ENCODE measurements at places on chromosomes 11 and 22.

GRCh38 chr22:46750530-46750800, 12.0 kb upstream of the TBC1D22A start:
- no peak for DNase-seq

DNA sequence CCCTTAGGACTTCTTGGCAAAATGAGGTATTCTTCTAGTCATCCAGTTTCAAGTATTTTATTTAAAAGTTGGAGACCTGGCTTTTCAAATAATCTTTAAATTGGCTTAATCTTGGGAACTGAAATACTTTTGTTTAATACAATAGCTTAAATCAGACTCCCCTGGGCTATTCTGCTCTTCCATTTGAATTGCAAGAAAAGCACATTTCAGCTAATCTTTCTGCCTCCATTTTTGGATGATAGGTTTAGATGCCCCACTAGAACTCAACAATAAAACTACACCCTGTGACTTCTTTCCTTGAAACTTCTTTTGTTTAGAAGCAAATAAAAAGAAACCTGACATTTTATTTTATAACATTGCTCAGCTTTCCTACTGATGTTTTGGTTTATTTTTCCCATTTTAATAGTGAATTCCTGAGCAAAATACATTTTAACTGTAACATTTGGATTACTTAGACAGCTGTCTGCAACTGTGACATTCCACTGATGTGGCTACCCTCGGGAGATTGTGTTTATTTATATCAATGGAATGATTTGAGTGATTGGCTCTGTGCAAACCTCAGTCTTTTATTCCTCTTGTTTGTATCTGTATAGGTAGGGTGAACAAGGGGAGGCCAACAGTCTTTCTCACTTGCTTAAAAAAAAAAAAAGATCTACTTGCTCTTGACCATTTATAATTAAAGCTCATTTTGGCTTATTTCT, 1045.8 kb upstream of the CNTN5 start:
- no peak for DNase-seq

DNA sequence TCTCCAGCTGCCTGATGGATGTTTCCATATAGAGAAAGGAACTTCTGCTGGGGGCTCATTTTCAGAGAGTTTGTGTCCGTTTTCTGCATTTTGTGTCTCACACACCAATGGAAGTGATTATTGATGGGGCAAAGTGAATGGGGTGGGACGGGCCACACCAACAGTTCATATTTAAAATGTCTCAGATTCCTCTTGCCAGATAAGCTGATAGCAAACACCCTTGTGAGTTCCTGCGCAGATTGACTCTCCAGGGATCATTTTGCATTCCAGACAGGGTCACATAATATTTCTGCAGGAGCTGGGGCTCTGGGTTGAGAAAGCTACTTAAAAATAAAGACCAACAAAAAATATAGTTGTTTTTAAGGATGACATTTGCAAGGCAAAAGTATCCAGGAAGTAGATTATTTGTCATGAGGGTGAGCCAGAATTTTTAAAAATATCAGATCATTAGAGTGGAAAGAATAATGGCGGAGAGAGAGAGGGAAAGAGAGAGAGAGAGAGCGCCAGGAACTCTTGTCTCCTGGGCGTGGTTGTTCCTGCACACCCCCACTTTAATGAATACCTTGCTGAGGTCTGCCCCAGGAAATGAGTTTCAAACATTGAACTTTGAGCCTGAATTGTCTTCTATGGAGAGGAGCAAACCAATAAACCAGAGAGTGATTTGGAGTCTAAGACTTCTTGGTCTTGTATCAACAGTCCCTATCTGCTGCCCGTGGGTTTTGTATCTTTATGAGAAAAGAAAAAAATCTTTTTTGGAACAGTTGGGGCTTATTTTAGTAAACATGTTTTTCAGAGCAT, 33.3 kb downstream of the MICAL2 start:
- no peak for DNase-seq

- DNase-seq, result no peak
Observed at GRCh38 chr11:42271306-42271705, 811.9 kb upstream of the LRRC4C start.

DNA sequence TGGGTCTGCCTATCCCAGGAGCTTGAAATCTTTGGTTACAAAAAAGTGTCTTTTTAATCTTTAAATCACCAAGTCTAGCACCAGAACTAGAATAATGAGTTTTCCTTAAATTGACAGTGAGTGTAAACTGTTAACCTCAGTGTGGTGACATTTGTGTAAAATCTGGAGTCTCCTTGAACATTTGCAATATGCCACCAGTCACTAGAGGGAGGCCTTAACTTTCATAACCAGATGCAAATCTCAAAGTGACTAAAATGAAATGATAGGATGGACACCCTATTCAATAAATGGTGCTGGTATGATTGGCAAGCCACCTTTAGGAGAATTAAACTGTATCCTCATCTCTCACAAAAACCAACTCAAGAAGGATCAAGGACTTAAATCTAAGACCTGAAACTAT, 8.3 kb upstream of the SCGB1D2 start:
- DNase-seq, result no peak

GRCh38 chr11:119332111-119332765, 2.1 kb upstream of the RNF26 start:
- DNase-seq, result no peak

DNA sequence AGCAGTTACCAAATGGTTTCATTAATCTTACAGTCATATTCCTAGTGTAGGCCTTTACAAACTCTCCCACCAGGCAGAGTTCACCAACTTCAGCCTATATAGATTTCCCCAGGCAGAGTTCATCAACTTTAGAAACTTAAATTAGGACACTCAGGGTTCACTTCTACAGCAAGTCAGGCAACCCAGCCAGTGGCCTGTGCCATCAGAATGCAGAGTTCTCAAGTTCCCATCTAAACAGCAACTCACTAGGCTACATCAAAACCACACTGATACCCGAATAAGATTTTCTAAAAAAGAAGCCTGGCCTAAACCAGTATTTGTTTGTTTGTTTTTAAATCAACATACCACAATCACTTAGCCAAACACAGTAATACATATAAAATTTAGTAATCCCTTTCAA, 33.7 kb downstream of the PICALM start:
- no peak for DNase-seq

- no peak for DNase-seq
Observed at GRCh38 chr11:32033491-32033890, 57.4 kb upstream of the RCN1 start.

GRCh38 chr22:44229331-44229730, 48.6 kb downstream of the PARVG start:
- no peak for DNase-seq

DNA sequence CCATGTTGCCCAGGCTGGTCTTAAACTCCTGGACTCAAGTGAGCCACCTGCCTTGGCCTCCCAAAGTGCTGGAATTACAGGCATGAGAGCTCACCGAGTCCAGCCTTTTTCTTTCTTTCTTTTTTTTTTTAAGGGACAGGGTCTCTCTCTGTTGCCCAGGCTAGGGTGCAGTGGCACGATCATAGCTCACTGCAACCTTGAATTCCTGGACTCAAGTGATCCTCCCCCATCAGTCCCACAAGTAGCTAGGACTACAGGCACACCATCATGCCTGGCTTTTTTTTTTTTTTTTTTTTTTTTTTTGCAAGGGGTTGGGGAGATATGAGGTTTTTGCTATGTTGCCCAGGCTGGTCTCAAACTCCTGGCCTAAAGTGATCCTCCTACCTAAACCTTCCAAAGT, 78.5 kb downstream of the MRTFA start:
- DNase-seq, result no peak

GRCh38 chr11:93340223-93340622, 9.7 kb downstream of the DEUP1 start:
- no peak for DNase-seq

GRCh38 chr11:69104212-69104855, 51.4 kb upstream of the SMIM38 start:
- no peak for DNase-seq

DNA sequence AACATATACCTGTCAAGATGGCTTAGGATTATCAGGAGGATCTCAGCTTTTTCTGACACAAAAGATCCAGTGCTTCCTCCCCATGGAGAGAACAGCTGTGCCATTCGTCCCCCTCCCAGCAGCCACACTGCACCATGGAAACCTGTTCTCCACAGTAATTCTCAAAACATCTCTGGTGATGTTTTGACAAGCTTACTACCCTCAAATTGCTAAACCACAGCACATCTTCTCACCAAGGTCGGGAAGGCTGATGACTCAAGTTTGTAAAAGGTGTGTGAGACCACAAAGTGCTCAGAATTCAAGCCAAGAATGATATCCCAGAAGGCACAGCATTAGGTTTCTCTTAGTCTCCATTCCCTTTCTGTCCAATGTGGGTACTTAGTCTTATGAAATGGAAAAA, 3.9 kb upstream of the RAB38 start:
- no peak for DNase-seq

DNA sequence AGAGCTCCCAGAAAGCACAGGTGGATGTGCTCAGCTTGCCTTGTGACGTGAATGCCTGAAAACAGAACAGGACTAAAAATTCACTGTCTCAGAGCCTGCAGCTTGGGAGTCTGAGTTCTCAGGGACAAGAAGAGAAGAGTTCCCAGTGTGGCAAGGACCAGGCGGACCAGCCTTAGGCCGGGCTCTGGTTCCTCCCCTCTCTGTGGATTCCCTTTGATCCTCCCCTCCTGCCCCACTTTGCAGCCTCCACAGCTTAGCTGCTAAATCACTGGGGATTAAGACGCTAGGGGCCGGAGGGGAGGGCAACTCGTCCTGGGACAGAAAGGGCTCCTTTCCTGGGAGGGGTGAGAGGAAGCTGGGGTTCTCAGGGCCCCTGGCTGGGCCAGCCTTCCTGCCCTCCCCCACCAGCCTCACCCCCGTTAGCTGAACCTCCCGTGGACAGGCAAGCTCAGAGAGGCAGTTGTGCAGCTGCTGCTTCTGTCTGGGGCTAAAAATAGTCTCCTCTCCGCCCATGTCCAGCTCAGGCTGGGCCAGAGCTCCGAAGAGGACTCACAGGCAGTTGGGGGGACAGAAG, 29.9 kb upstream of the JAM3 start:
- DNase-seq, result no peak

DNA sequence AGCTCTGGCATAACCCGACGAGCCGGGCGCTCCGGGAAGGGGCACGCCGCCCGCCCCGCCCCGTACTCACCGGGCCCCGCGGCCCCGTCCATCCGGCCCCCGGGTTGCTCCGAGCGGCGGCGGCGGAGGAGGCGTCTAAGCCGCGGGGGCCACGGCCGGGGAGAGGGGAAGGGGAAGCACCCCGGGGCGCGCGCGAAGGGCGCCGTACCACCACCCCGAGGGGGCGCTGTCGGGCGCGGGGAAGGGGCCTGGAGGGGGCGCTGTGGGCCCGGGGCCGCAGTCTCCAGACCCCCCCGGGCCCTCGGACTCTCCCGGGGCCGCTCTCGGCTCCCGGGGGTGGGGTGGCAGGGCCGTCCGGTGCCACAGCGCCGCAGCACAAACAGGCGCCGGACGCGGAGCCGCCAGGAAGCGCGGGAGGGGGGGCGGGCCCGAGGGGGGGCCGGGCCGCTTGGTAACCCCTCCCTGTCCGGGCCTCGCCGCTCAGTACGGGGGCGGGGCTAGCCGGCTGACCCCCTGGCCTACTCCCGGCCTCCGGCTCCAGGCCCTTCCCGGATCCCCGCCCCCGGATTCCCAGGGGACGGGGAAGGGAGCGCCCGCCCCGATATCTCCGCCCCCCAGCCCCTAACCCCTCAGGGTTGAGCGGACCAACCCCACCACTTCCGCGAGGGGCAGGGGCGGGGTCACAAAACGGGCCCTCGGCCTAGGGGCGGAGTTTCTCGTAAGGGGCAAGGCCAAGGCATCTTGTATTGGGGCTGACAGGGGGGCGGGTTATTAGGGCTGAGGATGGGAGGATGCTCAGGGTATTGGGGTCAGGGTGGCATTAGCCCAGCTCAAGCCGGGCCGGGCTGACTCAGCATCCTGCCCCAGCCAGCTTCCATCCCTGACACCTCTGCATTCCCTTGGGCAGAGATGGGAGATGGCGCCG, at the start of the genes EML3 and ROM1:
Gene EML3, minus strand, starts transcription at position 410 of the 925 bp plus-strand sequence. Its CDS starts 318 bp downstream, at position 92.
Gene ROM1, plus strand, starts transcription at position 892 of the 925 bp plus-strand sequence. Its CDS starts 25 bp downstream, at position 917.
- DNase-seq, result peak; percentile 59

- DNase-seq, result peak; percentile 63
Observed at GRCh38 chr11:112903340-112903739, 57.9 kb upstream of the NCAM1 start.

DNA sequence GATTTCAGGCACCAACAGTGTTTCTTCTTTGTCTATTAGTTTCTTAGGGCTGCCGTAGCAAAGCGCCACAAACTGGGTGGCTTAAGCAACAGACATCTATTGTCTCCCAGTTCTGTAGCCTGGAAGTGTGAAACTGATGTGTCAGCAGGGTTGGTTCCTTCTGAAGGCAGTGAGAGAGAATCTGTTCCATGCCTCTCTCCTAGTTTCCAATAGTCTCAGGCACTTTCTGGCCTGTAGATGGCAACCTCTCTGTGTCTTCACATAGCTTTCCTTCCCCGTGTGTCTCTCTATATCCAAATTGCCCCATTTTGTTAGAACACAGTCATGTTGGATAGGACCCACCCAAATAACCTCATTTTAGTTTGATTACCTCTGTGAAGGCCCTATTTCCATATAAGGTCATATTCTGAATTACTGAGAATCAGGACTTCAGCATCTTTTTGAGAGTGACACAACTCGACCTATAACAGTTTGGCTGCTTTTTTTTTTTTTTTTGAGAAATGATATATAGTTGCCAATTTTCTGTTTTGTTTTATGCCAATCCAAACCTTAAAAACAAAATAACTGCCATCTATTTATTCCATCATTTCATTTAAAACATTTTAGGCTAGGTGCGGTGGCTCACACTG, 108.2 kb downstream of the SLC36A4 start:
- no peak for DNase-seq

GRCh38 chr22:33771136-33771535, 149.1 kb downstream of the LARGE1 start:
- DNase-seq, result no peak

DNA sequence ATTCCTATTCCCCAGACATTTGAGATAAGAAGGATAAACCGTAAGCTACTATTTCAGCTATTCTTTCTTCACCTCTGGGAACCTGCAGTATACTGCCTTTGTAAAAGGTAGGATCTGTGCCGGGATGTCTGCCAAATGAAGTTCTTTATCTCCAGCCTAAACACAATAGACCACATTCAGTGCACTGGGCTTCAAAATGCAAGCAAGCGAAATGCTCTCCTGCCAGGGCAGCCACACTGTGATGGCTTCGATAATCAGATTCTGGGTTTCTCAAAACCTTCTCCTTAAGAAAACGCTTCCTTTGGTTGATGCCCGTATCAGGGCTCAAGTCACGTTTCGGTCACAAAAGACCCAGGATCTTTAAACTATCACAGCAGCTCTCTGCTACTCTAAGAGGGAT, 299.5 kb upstream of the B3GAT1 start:
- DNase-seq, result no peak

DNA sequence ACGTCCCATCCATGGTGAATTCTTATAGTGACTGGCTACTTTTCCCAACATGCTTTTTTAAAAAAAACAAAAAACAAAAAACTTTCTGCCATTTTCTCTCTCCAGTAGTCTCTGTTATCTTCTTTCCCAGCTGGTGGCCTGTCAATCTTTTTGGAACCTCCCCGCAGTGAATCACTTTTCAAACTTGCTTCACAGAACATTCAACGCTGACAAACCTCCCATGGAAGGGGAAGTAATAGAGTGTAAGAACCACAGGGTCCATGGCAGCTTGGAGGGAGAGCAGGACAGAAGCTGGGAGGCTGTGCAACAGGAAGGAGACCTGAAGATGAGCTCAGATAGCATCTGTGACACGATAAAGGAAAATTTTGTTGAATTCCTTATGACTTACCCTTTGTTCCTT, 9.8 kb upstream of the CECR2 start:
- DNase-seq, result no peak

All from nucleus accumbens (tissue), 56 donors.